ENCODE measurements at places on chromosomes 2 and 18.

DNA sequence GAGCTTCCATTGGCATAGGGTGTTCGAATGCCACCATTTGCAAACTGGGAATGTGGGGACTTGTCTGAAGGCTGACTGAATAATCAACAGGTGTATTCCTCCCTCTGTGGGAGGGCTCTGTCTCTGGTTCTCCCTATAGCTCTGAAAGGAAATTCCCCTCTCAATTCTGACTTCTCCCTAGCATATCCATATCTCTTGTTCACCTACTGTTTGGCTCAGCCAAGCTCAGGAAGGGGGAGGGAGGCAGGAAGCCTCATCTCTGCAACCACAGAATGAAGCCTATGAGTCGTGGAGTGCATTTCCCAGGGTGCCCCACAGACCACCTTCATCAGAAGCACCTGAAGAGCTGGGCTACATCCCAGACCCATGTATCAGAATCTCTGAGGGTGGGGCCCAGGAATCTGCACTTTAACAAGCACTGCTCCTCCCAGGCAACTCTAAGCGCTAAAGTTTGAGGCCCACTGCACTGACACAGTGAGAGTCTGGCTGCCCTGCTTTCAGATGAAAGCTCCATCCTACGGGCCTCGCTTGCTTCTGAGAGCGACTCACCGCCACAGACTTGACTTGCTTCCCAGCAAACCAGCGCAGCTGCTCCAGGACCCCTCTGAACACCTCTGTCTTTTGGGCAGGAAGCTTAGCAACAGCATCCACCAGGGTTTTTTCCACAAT is 32.0 kb downstream of the XDH start:
- no peak for DNase-seq

DNA sequence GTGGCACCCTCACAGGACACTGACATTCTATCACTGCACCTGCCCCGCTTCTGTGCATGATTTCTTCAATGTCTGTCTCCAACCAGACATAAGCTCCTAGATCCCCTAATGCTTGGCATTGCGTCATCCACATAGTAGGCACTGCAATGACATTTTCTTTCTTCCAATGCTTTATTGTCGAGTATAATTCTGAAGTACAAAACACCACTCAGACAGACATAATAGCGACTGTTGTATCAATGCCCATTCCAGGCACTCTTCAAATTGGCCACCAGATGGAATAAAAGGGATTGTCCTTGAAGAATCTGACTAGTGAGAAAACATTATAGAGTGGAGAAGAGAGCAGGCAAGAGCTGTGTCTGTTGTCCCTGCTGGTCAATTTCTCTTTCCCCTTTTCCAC is 89.0 kb downstream of the LPIN1 start:
- no peak for DNase-seq

- no peak for DNase-seq
Observed at GRCh38 chr2:78718024-78718423, 307.5 kb upstream of the REG3G start.

DNA sequence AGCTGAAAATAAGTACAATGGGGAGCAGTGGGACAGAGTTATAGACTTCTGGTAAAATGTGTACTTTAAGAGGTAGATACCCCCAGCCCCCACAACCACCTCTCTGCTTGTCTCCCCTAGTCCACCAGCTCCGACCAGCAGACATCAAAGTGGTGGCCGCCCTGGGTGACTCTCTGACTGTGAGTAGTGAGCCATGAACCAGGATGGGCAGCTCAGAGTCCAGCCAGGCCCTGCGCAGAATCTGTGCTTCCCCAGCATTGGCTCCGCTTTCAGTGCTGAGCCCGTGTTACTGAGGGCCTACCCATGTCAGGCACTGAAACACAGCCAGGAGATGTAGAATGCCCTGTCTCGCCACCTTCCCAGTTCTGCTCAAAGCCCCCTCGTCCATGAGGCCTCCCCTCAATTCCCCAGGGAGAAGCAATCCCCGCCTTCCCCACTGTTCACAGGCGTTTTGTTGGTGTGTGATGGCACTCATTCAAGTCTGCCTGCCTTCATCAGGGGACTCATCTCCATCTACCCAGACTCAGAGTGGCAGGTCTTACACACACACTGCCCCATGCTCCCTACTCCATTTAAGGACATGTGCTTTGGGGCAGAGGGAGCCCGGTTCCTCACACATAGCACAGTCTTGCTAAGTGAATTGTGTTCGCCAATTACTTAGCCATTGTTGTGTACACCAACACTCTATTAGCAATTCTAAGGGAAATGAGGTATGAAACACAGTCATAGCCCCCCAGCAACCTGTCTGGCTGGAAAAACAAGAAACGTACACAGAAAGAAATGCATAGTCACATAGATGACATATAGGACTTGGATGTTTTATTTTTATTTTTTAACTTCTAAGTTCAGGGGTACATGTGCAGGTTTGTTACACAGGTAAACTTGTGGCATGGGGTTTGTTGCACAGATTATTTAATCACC is 122.6 kb downstream of the PLB1 start:
- no peak for DNase-seq
